ENCODE measurements at places on chromosomes 4 and X.

GRCh38 chrX:23804578-23804977 is 21.6 kb downstream of the SAT1 start:
- no peak for DNase-seq

- DNase-seq, result no peak
These were observed 20.9 kb downstream of the HSD17B11 start for GRCh38 chr4:87370068-87370467.

- DNase-seq, result no peak
These were observed 161.7 kb downstream of the BTC start for GRCh38 chr4:74632634-74633033.

GRCh38 chr4:25174674-25175073 is 14.4 kb upstream of the SEPSECS start:
- DNase-seq, result no peak

DNA sequence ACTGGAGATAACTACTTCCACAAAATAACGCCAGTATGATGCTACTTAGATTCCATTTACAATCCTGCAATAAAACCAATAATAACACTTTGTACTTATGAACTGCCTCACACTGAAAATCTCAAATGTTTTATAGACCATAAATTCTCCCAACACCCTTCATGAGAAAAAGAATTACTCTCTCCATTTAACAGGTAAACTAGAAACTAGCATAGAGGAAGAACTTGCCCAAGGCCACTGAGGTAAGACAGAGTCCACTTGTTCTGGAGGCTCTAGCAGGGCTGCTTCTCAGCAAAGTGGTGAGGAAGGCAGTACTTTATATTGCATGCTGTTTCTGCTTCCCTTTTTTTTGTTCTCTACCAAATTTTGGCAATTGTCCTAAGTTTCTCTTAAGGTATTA is 11.5 kb upstream of the BMP3 start:
- no peak for DNase-seq

DNA sequence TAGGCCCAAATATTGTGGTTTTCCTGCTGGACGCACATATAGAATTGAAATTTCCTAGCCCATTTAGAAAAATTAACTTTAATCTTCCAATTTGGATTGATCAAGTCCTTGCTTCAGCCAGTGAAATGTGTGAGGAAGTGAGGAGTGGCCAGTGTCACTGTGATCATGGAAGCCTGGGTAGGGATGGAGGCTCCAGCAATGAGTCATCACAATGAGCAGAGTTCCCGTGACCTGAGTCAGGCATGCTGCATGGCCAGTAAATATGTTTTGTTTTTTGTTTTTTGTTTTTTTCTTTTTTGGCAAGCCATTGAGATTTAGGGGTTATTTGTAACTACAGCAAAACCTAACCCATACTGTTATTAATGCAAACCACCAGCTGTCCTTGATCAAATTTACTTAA is 52.1 kb downstream of the IDS start:
- DNase-seq, result no peak

Data from activated CD8-positive, alpha-beta memory T cell treated with anti-CD3 and anti-CD28 coated beads for 1 hour (primary cell).